ENCODE measurements at places on chromosomes 11 and 22. TPM values are rescaled to one million over a fixed set of nuclear protein-coding genes. Genes with fewer than 3 reads are reported as not detected.

- no peak for DNase-seq
Observed at GRCh38 chr11:44550123-44550522, 15.3 kb upstream of the CD82 start.

DNA sequence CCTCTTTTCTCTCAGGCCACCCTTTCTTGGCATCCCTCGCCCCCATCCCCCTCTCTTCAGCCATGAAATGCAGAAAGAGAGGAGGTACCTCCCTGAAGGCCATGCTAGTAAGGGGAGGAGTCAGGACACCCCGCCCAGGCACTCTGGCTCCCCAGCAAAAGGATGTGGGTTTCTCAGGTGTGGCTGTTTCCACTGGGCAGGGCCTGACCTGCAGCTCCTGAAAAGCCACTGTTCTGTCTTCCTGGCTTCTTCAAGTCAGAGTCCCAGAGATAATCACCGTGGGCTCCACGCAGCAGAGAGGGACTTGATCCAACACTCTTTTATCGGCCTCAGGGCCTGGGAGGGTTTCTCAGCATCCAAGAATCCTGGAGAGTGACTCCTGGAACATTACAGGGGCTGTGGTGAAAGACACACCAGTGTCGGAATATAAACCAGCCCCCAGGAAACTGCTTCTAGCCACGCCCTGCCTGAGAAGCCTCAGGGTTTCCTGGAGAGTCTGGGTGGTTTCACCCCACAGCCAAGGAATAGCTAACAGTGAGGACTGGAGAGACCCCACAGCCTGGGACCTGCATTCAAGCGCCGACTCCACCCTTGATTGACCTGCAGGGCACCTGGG, 45.7 kb upstream of the TSPAN18 start:
- DNase-seq: peak; percentile 26

DNA sequence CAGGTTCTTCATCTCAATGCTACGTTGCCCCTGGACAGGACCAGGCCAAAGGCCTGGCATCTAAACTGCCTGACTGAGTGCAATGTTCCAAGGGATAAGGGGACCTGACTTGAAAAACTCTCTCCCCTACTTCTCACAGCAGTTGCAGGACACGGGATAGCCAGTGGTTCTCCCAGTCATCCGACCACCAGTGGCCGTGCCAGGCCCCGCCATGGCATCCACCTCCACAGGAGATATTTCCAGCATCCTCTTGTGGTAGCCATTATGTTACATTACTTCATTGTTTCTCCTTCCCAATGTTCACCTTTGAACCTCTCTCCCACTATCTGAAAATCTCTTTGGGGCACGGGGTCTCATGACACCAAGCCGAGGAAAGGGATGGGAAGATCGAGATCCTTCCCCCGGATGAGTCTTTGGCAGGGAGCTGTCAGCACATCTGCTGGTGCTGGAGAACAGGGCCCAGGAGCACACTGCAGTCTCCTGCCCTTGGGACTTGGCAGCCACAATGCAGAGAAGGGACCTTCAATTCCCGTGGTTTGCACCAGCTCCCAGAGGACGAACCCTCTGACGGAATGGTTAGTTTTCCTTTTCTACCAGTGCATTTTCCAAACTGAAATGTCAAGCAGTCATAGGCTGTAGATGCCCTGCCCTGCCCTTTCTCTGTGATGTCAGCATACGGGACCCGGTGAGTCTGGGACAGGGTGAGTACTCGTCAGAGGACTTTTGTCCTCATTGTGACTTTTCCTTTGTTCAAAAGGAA, 121.2 kb downstream of the ETS1 start:
- no peak for DNase-seq

DNA sequence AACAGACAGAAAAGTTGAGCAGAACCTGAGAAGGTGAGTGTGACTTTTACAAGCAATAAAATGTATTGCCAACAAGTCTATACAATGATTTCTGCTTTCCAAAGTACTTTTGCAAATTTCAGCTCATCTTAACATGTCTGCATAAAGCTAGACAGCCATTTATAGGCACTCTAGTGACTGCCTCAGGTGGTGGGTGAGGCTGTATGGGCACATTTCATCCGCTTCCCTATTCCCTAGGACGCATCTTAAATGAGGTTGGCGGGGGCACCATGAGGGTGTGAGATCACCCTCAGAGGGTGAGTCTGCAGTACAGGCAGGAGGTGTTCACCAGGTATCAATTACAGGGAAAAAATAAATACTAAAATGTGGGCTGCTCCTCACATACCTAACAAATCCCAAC, 110.1 kb downstream of the ETS1 start:
- DNase-seq: no peak

- no peak for DNase-seq
Observed at GRCh38 chr11:94956963-94957362, 16.4 kb downstream of the CWC15 start.

RAB39A gene
- total RNA-seq: not detected

OR5P2 gene
- not detected for total RNA-seq
